ENCODE measurements at places on chromosomes 7 and 10.
A peak's percentile ranks its signal among the peaks of the same experiment; 100 is the strongest.

- no peak for DNase-seq
Measured at GRCh38 chr7:32930378-32930777, 26.9 kb upstream of the FKBP9 start.

- DNase-seq: no peak
Measured at GRCh38 chr7:17915168-17915567, 25.1 kb downstream of the SNX13 start.

DNA sequence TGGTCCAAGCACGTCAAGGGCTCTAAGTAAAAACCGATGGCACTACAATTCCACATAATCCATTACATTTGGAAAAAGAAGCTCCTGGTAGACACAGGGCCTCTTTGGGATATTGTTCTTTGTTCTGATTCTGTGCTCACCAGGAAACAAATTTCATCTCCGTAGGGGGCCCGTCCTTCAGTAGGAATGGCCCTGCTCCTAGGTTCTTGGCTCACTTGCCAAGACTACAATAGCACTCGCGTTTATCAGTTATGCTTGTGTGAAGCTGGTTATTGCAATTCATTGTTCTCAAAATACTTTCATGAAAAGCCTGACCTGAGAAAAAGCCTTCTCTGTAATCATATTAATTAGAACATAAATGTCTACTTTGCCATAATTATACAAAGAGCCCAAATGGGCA is 10.3 kb upstream of the ZC3HAV1L start:
- DNase-seq: no peak

- no peak for DNase-seq
Measured at GRCh38 chr7:138590154-138590553, 111.0 kb downstream of the SVOPL start.

GRCh38 chr7:142745091-142745635 is 4.1 kb upstream of the PRSS1 start:
- peak; percentile 40 for DNase-seq

DNA sequence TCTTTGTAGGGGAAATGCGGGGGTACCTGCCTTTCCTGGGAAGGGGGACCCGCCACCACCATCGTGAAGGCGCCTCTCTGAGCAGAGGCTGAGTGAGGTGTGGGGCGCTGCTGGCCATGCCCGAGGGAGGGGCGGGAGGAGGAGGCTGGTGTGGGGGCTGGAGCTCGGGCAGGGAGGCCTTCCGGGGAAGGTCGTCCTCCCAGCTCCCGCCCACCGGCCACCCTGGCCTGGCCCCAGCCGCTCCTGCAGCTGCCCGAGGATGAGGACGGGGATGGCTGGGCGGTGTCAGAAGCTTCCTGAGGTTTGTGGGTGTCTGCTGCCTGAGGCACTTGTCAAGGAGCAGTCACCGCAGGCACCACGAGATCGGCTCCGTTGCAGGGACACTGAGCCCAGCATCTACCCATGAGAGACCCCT is 11.4 kb downstream of the PWWP2B start:
- no peak for DNase-seq

GRCh38 chr7:120168066-120168465 is 104.9 kb upstream of the KCND2 start:
- peak; percentile 9 for DNase-seq

DNA sequence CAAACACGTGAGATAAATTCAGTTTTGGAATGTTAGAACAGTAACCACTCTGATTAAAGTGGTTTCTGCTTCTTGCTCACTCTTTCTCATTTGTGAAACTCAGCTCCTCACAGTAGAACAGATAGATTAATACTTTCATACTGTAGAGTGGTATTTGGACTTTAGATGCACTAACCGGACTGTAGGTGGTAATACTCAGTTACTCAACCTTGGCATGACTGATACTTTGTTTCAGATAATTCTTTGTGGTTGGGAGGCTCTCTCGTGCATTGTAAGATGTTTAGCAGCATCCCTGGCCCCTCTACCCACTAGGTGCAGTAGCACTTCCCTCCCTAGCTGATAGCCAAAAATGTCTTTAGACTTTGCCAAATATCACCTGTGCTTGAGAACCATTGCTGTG is 37.6 kb downstream of the MCU start:
- DNase-seq: peak; percentile 57

- DNase-seq: peak; percentile 34
Measured at GRCh38 chr10:99560277-99561126, 27.8 kb downstream of the NKX2-3 start.

GRCh38 chr7:138798836-138799235 is 840 bp upstream of the ATP6V0A4 start:
- no peak for DNase-seq

GRCh38 chr10:120514035-120514620 is 57.1 kb downstream of the PLPP4 start:
- DNase-seq: peak; percentile 69

GRCh38 chr7:99621271-99621670 is 4.5 kb downstream of the ZSCAN25 start:
- no peak for DNase-seq

DNA sequence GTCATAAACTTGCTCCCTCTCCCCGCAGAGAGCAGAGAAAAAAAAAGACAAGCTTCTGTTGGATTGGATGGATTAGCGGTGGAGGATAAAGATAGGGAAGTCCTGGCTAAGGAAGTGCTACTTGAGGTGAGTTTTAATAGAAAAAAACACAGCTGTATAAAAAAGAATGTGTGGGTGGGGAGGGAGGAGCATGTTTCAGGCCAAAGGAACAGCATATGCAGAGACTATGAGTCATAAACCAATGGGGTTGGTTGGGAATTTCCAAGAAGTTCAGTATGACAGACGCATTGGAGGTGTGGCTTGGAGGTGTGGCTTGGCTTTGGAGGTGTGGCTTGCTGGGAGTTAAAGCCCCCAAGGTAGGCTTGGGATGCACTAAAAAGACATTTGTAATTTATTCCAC is 103.0 kb upstream of the LSM8 start:
- DNase-seq: peak; percentile 88

GRCh38 chr10:4865945-4866661 is 40.1 kb downstream of the AKR1E2 start:
- DNase-seq: no peak

DNA sequence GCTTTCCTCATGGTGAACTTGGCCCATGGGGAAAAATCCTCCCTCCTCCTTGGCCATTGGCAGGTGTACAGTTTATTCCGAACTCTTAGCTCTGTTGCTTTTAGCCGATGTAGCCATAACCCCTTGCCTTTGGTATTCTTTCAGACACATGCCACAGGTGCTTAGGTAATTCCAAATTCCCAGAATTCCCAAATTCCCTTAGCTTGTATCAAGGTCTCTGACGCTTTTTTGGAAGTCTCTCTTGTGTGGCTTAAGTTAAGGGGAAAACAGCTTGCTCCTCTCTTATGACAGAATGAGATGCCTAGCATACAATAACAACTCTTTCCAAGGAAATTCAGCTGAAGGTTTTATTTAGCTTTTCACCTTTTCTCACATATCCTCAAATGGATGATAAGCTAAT is 68.0 kb downstream of the SUGCT start:
- DNase-seq: no peak

GRCh38 chr10:97234400-97234799 is 48.6 kb upstream of the SLIT1 start:
- peak; percentile 58 for DNase-seq

GRCh38 chr10:60335708-60336107 is 54.0 kb downstream of the ANK3 start:
- DNase-seq: no peak

GRCh38 chr7:5657901-5658300 is 123.6 kb downstream of the RNF216 start:
- peak; percentile 31 for DNase-seq

DNA sequence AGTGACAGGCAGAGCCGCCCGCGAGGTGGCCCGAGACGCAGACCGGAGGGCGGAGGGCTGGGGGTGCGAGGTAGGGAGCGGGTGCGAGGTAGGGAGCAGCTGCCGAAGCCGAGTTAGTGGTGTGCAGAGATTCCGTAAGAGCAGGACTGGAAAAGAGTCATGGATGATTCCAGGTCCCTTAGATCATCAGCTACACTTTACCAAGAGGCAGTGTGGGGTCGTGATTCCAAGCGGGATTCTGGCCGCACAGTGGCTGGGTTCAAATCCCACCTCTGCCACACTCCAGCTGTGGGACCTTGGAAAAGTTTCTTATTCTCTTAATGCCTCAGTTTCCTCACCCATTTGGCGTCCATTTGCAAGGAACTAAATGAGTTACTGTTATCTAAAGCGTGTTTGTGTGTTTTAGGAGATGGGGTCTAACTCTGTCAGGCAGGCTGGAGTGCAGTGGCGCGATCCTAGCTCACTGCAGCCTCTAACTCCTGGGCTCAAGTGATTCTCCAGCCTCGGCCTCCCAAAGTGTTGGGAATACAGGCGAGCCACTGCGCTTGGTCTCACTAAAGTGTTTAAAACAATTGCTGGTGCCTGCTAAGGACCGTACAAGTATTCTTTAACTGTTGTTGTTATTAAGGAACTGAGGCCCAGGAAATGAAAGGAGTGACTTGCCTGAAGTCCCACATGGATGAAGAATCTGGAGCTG is 1.1 kb downstream of the NDUFB2 start:
- peak; percentile 54 for DNase-seq

DNA sequence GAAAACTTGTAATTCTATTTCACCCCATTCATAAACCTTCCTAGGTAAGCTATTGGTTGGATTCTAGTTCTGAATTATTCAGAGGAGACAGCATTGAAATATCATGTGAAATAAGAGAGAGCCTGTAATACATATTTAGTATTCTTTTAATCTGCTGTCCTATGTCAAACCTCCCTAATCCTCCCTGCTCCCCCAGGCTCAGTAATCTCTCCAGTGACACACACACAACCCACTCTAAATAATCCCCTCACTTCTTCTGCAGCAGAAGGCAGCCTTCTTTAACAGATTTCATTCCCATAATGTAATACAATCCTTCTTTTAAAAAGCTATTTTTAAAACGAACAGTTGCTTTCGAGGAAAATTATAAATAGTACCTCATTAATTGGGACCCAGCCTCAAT is 639.7 kb upstream of the AUTS2 start:
- no peak for DNase-seq

- no peak for DNase-seq
Measured at GRCh38 chr7:20424500-20424899, 93.8 kb downstream of the ITGB8 start.

DNA sequence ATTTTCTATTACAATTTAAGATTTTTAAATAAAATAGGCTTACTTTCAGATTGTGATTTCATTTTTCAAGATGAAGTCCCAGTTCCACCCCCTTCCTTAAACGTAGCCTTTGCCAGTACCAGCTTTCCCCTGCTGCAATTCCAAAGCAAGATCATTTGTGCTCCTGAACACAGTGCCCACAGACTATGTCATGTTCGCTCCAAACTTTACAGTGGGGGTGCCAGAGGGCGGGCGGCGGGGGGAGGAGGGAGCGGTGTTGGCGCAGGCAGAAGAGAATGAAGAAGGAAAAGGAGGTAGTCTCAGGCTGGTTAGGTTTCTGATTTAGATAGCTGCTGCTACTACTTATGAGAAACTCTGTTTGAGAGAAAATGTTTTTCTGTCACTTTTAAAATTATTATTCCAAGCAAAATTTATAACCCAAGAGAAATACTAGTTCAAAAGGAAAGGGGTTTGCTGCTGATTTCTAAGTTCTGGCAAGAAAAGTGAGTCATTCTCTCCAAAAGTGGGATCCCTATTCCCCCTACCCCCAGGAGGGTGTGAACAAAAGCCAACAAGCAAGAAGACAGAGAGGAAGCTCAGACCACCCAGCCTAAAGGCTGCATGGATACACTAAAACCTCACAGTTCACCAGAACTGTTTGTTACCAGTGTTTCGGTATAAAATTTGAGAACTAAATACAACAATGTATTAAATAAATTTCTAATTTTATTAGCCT is 109.6 kb downstream of the SRPK2 start:
- no peak for DNase-seq

- DNase-seq: peak; percentile 40
Measured at GRCh38 chr7:108402865-108403264, 53.4 kb downstream of the NRCAM start.

- DNase-seq: no peak
Measured at GRCh38 chr10:16014469-16014868, 154.2 kb upstream of the MINDY3 start.

DNA sequence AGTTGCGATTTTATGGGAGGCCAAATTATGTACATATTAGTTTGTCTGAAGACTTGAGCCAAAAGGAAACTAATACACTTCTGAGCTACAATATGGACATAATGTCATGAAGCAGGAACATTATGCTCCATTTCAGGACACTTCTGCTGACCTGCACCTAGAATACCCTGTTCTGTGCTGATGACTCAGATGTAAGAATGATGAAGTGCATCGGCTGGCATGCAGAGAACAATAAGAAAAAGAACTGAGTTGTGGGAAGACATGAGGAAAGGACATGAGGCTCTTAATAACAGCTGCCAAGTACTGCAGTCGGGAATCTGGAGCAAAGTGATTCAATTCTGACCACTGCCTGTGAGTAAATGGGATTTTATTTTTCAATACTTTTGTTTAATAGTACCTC is 192.9 kb upstream of the VSTM2A start:
- peak; percentile 8 for DNase-seq

DNA sequence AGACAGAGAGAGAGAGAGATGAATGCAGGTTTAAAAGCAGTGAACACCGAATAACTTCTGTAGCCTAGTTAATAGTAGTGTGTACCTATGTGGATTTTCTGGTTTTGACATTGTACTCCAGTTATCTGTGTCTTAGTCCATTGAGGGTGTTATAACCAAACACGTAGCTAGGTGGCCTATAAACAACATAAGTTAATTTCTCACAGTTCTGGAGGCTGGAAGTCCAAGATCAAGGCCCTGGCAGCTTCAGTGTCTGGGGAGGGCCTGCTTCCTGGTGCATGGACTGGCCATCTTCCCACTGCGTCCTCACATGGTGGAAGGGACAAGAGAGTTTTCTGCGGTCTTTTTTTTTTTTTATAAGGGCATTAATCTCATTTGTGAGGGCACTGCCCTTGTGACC is 23.5 kb downstream of the AOC1 start:
- no peak for DNase-seq

DNA sequence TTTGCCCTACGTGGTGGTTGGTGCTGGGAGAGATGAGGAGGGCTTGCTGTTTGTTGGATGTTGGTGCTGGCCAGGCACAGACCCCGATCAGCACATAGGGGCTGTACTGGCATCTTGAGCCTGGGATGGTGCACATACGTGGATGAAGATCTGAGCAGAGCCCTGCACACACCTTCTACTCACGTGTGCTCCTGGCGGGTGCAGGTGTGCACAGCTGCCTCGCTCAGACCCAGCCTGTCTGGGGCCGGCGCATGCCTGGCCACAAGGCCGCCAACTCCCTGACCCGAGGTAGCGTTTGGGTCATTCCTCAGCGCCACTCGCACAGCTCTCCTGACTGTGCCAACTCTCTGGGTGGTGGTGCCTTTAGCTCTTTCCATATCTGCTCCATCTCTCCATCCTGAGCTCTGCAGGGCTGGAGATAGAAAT is 18.6 kb downstream of the PALD1 start:
- DNase-seq: no peak

- no peak for DNase-seq
Measured at GRCh38 chr10:131698986-131699385, 201.8 kb upstream of the PPP2R2D start.
